ENCODE measurements at places on chromosomes 6 and 20.

GRCh38 chr6:47718571-47718970 is 20.2 kb downstream of the ADGRF4 start:
- no peak for DNase-seq

- DNase-seq: no peak
Measured at GRCh38 chr6:21653905-21654304, 60.4 kb downstream of the SOX4 start.

- DNase-seq: no peak
Measured at GRCh38 chr20:16392346-16392745, 180.9 kb downstream of the KIF16B start.

DNA sequence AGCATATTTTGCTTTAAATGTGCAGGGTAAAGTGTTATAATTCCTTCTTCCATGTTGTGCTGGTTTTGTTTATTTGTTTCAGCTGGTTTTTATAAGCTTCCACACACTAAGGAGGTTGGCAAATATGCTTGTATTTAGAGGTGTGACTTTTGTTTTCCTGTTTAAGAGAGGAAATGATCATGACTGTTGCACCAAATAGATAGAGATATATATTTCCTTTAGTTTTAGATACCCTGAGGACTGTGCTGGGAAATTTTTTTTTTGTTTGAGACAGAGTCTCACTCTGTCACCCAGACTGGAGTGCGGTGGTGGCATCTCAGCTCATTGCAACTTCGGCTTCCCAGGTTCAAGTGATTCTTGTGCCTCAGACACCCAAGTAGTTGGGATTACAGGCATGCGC is 5.8 kb downstream of the TBPL1 start:
- DNase-seq: no peak

- no peak for DNase-seq
Measured at GRCh38 chr20:62715201-62715600, 6.6 kb downstream of the NTSR1 start.

- DNase-seq: no peak
Measured at GRCh38 chr6:122078481-122078880, 321.0 kb upstream of the HSF2 start.

DNA sequence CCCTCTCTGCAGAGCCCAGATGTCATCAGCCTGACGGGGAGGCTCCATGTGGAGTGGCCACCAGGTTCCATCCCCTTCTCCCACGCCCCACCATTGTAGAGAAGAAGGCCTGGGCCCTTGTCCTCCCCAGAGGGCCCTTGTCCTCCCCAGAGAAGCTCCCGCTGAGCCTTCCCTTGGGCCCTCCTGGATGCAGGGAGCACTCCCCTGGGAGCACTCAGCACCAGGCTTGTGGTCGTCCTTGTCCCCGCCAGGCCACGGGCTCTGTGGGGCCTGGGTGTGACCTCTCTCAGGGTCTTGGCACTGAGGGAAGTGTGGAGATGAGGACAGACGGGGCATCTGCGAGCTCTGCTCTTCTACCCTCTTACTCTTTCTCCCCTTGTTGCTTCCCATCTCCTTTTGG is 83.4 kb upstream of the NNAT start:
- DNase-seq: no peak

- no peak for DNase-seq
Measured at GRCh38 chr20:4855555-4855954, 133.8 kb downstream of the PRND start.

DNA sequence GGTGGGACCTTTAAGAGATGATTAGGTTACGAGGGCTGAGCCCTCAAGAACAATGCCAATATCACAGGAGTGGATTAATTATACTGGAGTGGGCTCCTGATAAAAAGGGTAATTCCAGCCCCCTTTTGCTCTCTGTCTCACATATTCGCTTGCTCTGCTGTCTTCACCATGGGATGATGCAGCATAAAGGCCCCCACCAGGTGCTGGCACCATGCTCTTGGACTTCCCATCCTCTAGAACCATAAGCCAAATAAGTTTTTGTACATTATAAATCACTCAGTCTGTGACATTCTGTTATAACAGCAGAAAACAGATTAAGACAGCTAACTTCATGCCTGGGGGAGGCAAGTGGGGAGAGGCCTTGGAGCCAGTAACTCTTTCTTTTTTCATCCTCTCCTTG is 9.8 kb upstream of the SNRPB start:
- DNase-seq: no peak

GRCh38 chr6:6707143-6707542 is 118.6 kb downstream of the LY86 start:
- DNase-seq: no peak

DNA sequence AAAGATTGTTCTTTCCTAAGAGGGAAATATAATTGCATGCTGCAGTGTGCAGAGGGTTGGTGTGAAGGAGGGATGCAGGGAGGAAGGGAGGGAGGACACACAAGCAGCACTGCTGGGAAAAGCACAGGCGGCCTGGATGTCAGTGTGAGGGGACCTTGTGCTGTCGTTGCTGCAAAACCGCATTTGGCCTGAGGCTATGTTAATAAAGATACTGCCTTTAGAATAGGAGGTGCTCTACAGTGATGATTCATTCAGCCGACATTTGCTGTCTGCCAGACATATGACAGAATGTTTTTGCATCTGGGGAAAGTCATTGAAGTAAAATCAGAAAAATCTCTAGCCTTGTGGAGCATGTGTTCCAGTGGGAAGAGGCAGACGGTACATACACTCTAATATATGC is 50.5 kb upstream of the TRIM26 start:
- DNase-seq: peak; percentile 44

GRCh38 chr6:45830441-45831139 is 185.1 kb downstream of the CLIC5 start:
- no peak for DNase-seq

- DNase-seq: no peak
Measured at GRCh38 chr20:58312836-58313235, 3.3 kb downstream of the RAB22A start.

GRCh38 chr20:22411627-22412450 is 172.5 kb downstream of the FOXA2 start:
- peak; percentile 12 for DNase-seq

- DNase-seq: no peak
Measured at GRCh38 chr6:164331026-164331425, 916.5 kb downstream of the QKI start.

DNA sequence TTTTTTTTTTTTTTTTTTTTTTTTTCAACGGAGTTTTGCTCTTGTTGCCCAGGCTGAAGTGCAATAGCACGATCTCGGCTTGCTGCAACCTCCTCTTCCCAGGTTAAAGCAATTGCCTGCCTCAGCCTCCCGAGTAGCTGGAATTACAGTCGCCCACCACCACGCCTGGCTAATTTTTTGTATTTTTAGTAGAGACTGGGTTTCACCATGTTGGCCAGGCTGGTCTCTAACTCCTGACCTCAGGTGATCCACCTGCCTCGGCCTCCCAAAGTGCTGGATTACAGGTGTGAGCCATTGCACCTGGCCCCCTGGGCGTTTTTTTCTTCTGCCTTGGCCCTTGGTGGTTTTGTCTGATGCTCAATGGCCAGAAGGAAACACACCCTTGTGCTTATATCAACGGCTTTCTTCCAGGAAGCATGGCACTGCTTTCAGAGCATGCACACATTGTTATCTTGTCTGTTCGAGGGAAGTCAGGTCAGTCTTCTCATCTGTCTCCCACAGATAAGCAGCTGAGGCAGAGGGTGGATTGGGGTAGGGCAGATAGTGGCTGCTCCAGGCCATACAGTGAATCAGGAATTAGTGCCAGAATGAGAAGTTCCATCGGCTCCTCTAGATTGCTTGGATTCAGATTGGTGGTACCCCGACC is 203.1 kb downstream of the TSHZ2 start:
- no peak for DNase-seq

- DNase-seq: no peak
Measured at GRCh38 chr6:42009844-42010184, 40.5 kb upstream of the TAF8 start.

GRCh38 chr6:42674780-42675179 is 47.6 kb downstream of the PRPH2 start:
- DNase-seq: no peak

DNA sequence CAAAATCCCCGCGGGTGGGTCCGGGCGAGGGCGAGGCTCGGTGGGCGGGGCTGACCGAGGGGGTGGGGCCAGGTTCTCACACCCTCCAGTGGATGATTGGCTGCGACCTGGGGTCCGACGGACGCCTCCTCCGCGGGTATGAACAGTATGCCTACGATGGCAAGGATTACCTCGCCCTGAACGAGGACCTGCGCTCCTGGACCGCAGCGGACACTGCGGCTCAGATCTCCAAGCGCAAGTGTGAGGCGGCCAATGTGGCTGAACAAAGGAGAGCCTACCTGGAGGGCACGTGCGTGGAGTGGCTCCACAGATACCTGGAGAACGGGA is 809 bp downstream of the HLA-G start:
- DNase-seq: no peak

- DNase-seq: no peak
Measured at GRCh38 chr6:37783025-37783855, 36.3 kb upstream of the ZFAND3 start.

- peak; percentile 94 for DNase-seq
Measured at GRCh38 chr6:125201961-125202729, 48.6 kb downstream of the TPD52L1 start.

DNA sequence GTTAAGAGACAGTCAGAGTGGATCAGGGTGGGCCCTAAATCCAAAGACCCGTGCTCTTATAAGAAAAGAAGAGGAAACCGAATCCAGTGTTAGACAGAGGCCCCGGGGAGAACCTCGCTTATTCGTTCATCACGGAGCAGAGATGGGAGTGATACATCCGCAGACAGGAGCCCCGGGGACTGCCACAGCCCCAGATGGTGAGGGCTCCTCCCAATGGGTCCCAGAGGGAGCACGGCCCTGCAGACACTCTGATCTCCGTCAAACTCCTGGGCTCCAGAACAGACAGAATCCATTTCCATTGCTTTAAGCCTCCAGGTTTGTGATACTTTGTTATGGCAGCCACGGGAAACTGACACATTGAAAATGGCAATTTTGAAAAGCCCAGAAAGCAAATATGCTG is 47.0 kb downstream of the CDH4 start:
- no peak for DNase-seq
